Activated CD4-positive, alpha-beta T cell treated with anti-CD3 and anti-CD28 coated beads, Interleukin-2, Interleukin-4, amounts not matched to agents 100 ng/mL and 50 ng/mL, durations not matched to agents 16 hours and 8 hours (primary cell): ENCODE measurements at places on chromosomes 4 and X.
A peak's percentile ranks its signal among the peaks of the same experiment; 100 is the strongest.

- no peak for DNase-seq
Observed at GRCh38 chr4:24932515-24933225, 19.8 kb upstream of the CCDC149 start.

DNA sequence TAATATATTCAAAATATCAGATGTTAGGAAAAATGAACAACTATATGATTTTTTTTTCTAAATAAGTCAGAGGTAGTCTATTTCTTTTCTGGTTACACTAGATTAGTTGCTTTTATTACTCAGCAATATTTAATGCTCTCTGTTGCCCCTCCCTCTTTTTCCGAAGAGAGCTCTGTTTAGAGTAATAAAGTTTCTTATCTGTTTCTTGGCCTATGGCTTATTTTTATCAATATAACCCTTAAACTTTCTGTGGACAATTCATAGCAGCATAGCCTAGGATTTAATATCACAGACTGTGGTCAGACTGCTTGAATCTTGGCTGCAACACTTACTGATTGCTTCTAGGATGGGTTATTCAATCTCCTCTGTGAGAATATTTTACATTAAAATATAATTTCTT, 2315.4 kb upstream of the AGA start:
- DNase-seq = no peak

DNA sequence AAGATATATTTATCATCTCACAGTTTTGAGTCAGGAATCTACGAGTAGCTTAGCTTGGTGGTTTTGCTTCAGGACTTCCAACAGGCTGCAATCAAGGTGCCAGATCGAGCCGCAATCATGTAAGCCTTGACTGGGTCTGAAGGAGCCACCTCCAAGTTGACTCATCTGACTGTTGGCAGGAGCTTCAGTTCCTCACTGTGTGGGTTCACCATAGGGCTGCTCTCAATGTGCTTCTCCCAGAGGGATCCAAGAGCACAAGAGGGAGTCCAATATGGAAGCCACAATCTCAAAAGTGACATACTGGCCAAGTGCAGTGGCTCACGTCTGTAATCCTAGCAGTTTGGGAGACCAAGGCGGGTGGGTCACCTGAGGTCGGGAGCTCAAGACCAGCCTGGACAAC, 26.5 kb downstream of the DCHS2 start:
- DNase-seq = no peak

GRCh38 chrX:15301924-15302323, 13.5 kb downstream of the ASB11 start:
- DNase-seq = peak; percentile 57

DNA sequence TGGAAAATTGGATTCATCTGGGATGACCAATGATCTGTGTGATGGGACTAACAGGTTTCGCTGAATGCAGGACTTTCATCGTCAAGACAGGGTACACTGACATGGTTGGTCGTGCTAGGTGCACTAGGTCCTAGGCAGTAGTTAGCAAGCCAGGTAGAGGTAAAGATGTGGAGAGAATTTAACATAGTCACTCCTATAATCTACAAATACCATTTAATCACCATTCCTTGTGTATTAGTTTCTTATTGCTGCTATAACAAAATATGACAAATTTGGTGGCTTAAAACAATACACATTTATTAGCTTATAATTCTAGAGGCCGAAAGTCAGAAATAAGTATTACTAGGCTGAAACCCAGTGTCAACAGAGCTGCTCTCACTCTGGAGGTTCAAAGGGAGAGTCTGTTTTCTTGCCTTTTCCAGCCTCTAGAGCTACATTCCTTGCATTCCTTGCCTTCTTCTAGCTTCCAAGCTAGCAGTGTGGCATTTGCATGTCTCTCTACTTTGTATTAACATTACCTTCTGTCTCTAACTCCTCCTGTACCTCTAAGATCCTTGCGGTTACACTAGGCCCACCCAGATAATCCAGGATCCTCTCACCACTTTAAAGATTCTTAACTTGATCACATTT, 98.7 kb upstream of the GRIA3 start:
- no peak for DNase-seq

DNA sequence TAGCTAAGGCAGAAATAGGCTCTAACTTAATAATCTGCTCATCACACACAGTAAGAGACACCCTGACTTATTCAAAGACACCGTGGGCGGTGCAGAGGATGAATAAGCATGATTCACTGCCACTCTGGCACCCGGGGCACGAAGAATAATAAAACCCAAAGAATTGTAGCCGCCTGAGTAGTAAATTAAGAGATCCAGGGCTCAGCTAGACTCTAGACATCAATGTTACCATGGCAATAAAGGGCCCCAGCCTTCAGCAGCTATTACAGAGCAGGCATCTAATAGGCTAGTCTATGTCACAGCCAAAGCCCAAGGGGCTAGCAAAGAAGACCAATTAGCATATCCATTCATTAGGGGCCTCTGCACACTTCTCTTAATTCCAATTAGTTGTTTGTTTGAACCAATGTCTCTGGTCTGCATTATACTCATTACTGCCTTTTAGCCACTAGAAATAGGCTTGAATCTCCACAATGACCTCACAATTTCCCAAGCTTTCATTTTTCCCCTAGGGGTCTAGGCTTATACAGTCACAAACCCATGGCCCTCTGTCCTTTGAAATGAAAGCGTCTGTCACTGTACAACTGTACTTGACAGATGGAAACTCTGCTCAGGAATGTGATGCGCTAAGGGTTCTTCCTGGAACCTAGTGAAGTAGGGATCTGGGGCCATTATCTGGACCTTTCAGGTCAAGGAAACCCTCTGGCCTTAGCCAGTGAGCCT, 3.0 kb upstream of the ATP1B4 start:
- no peak for DNase-seq
